ENCODE measurements at places on chromosomes 5 and 9.

DNA sequence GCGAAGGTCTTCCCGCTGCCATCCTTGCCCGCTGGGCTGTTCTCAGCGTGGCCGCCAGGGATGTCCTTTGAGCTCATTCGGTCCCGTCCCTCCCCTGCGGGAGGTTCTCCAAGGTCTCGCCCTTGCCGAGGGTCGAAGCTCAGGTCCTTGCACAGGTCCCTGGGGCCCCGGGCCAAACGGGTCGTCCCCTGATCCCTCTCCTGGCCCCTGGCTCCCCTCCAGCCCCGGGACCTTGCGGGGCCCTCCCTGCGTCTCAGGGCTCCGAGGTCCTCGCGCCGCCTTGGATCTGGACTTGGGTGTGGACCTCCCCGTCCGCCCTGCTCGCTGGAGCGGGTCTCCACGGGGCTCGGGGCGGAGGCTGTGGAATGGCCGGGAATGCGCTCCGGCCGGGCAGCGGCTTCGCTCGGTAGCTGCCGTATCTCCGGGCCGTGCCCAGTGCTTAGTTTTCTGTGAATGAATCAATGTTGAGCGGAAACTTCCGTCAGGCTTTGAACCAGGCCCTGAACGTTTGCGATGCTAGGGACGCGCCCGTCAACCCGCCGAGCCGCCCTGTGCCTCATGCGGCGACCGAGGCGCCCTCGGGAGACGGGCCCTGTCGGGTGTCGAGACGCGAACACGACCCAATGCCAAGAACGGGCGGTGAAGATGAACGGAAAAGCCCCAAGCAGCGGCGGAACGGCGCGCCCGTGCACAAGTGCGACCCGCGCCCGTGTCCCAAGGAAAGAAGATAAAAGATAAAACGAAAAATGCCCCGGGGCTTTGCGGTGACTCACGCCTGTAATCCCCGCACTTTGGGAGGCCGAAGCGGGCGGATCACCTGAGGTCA lies 780 bp downstream of the RNU6ATAC start:
- no peak for DNase-seq

- DNase-seq: no peak
These were observed 68.1 kb downstream of the MAMDC2 start for GRCh38 chr9:70111641-70112236.

- no peak for DNase-seq
These were observed 77.0 kb upstream of the GNA14 start for GRCh38 chr9:77725046-77725694.

DNA sequence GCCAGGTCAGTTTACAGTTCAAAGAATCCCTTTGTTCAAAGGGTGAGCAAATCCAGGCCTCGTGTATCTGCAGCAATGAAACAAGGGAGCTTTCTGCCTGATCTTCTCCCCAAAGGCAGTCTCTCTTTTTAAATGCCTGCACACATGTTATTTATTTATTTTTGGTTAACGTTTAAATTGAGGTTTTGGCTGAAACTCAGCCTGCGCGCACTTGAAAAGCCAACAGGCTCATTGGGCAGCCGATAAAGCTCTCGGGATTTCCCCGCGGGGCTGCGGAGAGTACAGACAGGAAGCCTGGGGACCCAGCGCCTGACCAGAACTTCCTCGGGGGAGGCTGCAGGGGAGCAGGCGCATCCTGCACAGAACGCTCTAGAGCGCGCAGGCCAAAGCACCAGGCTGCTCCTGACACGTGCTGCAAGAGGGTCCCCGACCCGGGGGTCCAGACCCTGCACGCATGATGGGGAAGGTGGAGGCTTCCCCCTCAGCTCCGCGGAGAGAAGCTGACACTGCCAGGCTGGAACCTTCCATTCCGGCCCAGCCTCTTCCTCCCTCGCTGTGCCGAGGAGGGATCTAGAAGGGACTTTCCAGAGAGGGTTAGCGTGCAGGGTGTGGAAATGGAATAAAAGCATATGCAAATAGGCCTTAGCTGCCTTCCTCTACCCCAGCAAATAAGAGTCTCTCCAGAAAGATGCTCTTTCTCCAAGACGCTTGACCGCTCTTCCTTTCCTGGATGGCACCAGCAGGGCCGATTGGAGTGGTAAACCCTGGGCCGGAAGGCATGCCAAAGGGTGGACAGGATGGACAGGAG lies 46.1 kb downstream of the PTTG1 start:
- no peak for DNase-seq

DNA sequence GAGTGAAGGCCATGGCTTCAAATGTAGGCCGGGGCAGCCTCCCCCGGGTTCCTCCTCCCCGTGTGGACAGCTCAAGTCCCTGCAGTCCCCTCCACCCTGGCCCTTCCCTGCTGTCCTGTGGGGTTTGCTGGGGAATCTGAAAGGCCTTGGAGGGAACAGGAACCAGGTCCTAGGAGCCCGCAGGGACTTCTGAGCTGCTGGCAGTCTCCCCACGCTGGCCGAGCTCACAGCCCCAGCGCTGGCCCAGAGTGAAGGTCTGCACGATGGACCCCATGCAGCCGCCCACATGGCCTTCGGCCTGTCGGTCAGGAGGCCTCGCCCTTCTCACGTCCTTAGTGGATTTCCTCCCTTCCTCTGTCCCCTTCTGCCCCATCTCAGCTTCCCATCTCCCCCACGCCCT lies 25.7 kb upstream of the NOTCH1 start:
- DNase-seq: no peak

GRCh38 chr5:99775189-99775588 lies 760.0 kb upstream of the FAM174A start:
- no peak for DNase-seq

DNA sequence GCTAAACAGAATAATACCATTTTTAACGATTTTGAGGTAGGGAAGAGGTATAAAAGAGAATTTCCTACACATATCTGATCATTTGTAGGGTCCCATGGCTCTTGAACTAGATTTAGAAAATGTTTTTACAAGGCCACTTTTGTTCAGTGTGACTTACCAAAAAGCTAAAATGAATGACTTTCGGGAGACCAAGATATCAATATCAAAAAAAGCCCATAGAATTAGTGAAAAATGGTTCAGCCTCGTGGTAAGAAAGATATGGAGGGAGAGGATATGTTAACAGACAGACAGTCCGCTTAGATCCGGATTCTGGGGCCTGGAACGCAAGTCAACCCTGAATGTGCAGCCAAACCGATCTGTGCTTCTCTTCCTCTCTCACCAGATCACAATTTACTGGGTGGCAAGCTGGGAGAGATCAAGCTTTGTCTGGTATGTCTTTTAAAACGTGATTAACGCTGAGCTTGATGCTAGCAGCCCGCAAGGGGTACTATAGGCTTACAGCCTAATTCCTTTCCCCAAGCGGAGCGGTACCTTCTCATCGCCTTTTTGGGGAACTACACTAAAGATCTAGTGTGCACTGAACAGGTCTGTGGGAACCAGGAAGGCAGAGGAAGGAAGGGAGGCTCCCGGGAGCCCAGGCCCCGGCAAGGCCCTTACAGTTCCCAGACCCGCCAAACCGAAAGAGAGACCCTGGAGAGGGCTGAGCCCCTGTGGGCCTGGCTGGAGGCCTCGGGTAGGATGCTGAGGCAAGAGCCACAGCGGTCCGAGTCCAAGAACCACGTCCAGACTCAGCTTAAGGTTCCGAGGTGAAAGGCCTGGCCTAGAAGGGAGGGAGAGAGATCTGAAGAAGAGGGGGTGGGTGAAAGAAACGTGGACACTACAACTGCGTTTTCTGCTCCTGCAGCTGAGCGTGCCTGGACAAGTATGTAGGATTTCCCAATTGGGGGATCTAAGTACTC lies 2.9 kb downstream of the NR2F1-AS1 start:
- DNase-seq: no peak

- no peak for DNase-seq
These were observed 8.8 kb upstream of the LCP2 start for GRCh38 chr5:170306381-170306831.

DNA sequence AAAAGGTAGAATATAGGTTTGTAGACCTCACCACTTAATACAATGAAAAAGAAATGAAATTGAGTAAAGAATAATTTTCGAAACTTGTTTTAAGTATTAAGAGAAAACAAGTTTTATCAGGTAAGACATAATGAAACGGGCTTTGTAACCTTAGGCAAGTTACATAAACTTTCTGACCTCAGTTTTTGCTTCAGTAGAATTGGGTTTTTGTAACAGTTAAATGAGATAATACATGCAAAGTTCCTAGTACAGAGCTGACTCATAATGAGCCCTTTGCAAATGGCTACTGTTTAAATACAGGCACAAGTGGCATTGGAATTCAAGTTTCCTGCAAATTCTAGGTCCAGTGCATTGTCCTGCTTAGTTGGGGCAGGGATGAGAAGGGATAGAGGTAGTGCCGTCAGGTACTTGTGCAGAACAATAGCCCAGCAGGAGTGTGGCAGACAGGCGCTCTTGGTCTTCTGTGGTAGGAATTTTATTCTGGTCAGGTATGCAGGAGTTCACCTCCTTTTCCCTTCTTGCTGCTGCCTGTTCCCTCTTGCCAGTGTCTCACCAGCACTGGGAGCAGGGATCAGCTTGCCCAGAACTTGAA lies 203.8 kb downstream of the PBX3 start:
- no peak for DNase-seq

DNA sequence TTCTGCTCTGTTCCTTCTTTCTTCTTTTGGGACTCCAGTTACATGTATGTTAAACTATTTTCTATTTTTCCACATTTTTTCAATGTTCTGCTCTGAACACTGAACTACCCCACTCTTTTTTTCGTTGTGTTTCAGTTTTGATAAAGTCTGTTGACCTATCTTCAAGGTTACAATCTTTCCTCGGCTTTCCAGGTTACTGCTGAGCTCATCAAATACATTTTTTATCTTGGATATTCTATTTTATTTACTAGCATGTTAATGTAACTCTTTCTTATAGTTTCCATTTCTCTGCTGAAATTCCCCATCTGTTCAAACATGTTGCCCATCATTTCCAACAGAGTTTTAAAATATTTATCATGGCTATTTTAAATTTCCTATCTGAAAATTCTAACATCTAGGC lies 13.8 kb downstream of the NEUROG1 start:
- DNase-seq: no peak

DNA sequence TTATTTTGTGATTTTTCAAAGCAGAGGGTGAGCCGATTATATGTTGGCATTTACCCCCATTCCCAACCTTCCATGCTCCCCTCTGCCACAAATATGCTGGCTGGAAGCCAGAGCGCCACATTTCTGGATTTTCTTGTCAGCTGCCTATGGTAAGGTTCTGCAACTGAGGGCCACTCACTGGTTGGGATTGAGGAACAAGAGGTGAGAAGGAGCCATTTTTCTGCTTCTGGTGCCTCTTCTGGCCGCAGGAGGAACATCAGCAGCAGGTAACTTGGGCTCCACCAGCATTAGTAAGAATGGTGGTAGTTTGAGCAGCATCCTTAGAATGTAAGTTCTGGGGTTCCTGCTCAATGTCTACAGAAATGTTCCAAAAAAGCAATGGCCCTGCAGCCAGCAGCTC lies 159.5 kb upstream of the MAST4 start:
- DNase-seq: no peak

GRCh38 chr5:81505672-81506071 lies 111.7 kb upstream of the ACOT12 start:
- DNase-seq: no peak

DNA sequence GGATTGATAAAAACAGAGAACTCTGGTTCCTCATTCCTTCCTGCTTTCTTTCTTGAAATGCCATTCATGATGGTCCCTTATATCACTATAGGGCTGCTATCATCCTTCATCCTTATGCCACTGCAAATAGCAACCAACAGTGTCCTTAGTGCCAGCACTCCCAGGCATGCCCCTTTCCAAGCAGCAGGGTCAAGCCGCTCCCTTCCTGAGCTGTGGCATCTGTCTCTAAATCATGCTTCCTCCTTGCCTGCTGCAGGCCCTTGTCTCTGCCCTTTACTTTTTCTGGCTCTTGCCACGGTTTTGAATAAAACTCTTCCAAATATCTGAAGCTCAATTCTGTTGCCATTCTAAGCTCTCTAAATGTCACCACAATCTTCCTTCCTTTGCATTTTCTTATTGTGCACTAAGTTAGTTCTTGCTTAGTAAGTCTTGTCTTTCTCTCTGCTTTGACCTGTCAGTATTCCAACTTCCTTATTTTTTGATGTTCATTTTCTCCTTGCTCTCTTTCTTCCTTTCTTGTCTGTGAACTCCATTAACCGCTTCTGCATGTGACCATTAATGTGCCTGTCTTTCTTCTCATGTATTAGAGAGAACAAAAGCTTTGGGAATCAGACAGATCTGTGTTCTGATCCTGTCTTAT lies 19.9 kb downstream of the TLR4 start:
- no peak for DNase-seq

DNA sequence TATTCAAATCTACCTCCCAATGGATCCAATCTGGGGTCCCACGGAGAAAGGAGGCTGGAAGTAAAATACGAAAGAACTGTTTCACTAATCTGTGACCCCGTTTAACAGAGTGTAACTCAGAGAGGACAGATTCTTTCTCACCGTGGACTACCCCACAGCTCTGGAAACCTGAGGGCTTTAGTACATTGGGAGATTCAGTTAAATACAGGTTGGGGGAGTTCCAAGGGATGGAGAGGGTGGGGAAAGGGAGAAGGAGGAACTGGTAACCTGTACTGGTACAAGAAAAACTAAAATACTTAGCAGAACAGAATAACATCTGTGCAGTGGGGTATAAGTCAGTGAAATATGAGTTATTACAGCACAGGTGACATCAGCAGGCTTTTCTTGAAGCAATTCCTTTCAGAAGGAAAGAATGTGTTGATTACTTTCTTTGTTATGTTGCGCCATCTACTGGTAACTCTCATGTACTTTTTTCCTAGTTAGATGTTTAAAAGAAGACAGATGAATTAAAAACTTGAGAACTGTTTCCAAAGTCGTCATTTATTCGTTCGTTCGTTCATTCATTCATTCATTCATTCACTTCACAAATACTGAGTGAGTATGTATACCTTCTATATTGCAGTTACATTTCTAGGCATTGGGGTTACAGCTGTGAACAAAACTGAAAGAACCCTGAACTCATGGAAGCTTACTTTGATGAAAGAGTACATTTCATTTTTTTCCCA lies 30.0 kb upstream of the STOM start:
- no peak for DNase-seq

GRCh38 chr5:28281351-28281750 lies 1243.0 kb upstream of the CDH9 start:
- DNase-seq: peak; percentile 43

DNA sequence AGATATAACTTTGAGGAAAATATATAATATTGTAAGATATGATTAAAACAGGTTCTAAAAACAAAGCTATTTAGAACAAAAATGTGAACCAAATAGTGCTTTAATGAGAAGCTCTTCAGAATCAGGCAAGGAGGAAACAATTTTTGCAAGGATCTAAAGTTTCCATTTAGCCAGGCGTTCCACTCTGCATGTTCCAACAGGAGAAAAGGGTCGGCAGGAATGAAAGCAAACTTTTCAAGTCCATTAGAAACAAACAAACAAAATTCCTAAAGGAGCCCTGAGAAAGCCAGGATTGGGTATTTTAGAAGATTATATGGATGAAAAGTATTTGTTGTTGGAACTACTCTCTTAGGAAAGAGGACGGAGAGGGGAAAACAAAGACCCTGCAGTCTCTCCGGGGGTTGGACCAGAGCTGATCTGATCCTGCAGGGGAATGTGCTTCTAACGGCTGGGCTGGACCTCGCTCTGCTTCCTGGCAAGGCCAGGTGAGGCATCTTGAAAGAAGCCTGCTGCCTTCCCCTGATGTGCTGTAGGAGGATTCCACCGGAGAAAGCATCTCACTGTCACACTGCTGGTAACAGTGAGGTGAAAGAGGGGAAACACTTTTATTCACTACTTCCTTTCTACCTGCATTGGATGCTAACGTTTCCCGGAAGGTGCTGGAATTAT lies 94.6 kb downstream of the PRRT1B start:
- no peak for DNase-seq

GRCh38 chr5:4544049-4544670 lies 596.0 kb upstream of the ADAMTS16 start:
- DNase-seq: no peak
